AG08395 (cell line): ENCODE measurements at places on chromosomes 1 and 21.

GRCh38 chr1:6057170-6057845 lies 11.6 kb downstream of the KCNAB2 start:
- DNase-seq: no peak

GRCh38 chr21:35232545-35233176 lies 183.6 kb upstream of the RUNX1 start:
- no peak for DNase-seq

GRCh38 chr1:108190001-108190634 lies 10.0 kb downstream of the SLC25A24 start:
- DNase-seq: no peak

DNA sequence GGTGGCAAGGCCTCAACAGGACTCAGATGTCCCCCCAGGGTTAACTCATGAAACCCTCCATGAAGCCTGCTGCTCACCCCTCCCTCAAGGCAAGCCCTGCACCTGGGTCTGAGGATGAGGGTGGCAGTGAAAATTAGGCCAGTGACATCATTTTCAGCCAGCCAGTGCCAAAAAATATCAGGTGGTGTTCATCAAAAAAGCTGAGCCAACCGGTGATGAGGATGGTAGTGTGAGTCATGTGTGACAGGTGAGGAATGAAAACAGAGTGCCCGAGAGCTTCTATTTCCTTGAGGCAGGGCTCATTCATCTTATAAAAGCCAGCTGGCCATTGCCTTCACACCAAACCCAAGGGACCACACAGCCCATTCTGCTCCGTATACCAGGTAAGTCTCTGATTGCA lies at the start of gene SPRR1A:
TSS of gene SPRR1A (plus strand) at position 339 of the 400 bp plus-strand sequence. CDS start 1,150 bp downstream, outside the sequence.
- DNase-seq: no peak

- DNase-seq: no peak
Measured at GRCh38 chr21:38988509-38989378, 183.0 kb downstream of the ETS2 start.

GRCh38 chr1:228236744-228237143 lies 28.9 kb downstream of the OBSCN start:
- peak; percentile 55 for DNase-seq

DNA sequence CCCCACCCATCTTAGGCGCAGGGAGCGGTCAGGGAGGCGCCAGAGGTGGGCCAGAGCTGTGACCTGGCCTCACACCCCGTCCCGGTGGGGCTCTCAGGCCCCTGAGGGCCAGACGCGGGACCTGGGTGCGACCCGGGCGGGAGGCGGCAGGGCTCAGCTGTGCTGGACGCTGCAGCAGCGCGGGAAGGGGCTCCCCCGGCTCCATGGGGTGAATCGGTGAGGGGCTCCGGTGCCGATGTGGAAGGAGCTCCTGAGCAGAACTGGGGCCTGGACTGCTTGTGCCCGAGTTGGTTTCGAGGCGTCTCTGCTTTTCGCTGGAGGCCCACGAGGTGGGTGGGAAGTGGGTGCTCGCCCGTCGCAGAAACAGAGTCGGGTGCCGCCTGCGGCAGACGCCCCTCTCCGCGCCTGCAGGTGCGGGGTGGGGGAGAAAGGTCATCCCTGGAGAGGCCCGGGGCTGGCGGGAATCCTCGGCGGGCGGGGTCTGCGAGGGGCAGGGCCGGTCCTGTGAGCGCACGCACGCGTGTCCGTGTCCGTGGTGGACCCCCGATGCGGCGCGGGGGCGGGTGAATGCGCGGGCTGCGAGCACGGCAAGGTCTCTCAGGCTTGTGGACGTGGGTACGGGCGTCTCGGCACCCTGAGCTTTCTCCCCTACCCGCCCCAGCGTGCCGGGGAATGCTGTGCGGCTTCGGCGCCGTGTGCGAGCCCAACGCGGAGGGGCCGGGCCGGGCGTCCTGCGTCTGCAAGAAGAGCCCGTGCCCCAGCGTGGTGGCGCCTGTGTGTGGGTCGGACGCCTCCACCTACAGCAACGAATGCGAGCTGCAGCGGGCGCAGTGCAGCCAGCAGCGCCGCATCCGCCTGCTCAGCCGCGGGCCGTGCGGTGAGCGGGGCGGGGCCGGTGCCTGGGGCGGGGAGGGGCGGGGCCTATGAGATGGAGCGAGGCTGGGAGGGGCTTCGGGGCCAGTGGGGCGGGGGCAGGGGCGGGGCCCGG lies 20.4 kb downstream of the AGRN start:
- peak; percentile 97 for DNase-seq

DNA sequence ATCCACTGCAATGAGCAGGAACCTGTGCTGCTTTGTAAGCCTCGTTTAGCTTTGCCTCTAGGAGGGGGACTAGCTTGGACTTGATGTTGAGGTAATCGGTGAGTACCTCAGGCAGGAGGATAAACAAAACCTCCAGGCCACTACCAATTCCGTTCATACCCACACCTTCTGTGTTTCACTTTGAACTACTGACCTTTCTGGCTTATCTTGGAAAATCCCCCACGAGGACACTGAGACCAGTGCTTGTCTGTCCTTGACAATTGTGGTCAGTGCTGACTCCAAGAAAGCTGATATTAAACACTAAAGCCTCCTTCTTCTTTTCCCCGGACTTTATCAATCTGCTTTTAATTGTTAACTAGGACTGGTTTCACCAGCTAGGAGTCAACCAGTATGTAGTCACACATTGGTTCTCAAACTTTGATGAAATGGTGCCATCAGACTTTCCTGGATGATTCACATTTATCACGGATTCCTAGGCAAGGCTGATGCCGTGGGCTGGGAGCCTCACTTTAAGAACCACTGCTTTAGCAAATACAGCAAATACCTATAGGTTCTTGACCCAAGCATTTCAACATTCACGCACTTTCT lies 52.7 kb downstream of the TGFB2 start:
- DNase-seq: peak; percentile 13

GRCh38 chr1:81756872-81757271 lies 43.9 kb upstream of the ADGRL2 start:
- DNase-seq: no peak

DNA sequence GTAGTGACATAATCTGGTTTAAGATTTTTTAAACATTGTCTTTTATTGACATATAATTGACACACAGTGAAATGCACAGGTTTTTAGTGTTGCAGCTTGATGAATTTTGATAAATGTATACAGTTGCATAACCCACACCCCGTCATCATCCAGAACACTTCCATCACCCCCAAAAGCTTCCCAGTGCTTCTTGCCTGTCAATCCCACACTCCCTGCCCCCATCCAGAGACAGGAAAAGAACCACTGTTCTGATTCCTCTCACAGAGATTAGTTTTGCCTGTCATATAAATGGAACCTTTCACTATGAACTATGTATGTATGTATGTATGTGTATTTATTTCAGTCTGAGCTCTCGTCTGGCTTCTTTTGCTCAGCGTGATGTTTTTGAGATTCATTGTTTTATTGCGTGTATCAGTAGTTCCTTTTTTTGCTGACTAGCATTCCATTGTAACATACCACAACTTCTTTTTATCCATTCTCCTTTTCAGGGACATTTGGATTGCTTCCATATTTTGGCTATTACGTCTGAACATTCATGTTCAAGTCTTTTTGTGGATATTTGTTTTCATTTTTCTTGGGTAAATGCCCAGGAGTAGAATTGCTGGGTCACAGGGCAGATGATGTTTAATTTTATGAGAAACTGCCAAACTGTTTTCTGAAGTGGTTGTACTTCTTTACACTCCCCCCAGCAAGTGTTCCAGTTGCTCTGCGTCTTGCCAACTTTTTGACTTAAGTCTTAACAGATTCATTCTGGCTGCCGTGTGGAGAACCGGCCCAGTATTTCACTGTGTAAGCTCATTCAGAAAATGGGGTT lies 8.7 kb downstream of the UBIAD1 start:
- DNase-seq: peak; percentile 33

- DNase-seq: no peak
Measured at GRCh38 chr1:232431748-232432147, 198.2 kb downstream of the SIPA1L2 start.

GRCh38 chr1:225480825-225481434 lies 53.1 kb upstream of the LBR start:
- DNase-seq: no peak

DNA sequence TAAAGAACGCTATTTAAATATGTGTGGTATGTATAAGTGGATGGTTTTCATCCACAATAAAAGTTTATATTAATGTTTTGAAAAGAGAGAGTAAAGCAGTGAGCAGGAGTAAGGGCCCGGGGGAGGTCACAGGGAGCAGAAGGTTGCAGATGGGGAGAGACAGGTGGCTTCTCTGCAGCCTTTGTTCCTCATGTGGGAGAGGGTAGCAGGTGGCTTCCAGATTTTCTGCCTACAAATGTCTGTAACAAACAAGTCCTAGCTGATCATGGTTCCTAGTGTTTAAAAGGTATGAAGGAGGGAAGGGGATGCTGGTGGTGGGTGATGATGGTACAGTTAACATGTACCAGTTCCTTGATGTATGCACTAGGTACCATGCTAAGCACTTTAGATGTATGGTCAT lies 18.8 kb downstream of the QSOX1 start:
- no peak for DNase-seq

- DNase-seq: peak; percentile 44
Measured at GRCh38 chr1:171486048-171486519, 754 bp downstream of the PRRC2C start.

DNA sequence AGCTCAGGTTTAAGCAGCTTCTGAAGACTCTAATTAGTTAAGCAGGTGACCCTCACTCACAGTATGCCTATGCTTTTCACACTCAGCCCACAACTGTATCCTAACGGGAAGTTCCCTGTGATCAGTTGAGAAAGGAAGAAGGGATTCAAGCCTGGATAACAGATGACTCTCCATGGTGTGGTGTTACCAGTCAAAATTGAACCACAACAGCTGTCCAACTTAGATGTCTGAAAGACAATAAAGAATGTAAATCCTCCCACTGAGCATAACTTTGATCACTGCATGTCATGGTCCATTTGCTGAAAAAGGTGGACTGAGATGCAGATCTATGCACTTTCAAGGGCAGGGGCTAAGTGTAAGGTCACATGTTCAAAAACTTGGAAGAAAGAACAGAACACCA lies 32.3 kb upstream of the DIPK1A start:
- DNase-seq: no peak

DNA sequence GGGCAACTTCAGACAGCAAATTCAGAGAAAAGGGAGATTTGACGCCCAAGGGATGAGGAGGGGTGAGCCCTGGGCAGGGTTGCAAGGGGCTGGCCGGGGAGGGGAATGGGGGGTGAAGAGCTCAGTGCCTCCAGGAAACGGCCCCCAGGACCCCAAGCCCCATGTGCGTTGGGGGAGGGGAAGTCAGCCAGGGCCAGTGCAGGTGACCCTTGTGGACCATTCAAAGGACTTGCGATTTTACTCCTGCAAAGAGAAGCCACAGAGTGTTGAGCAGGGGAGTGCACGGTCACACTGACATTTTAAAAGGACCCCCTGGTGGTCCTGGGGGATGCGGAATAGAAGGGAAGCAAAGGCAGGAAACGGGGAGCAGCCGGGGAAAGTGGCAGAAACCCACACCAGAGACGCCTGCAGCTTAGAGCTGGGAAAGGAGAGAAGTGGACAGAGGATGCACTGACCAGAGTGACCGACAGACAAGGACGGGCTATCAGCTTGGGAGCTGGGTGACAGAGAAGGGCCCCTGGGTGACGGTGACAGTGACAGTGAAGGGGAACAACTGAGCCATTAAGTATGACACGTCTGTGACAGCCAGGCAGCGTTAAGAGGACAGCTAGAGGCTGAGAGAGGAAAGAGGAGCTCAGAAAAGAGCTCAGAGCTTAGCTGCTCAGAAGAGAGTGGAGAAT lies 54.0 kb upstream of the TMEM51 start:
- DNase-seq: no peak

- no peak for DNase-seq
Measured at GRCh38 chr21:35690436-35690835, 369.9 kb downstream of the SETD4 start.

DNA sequence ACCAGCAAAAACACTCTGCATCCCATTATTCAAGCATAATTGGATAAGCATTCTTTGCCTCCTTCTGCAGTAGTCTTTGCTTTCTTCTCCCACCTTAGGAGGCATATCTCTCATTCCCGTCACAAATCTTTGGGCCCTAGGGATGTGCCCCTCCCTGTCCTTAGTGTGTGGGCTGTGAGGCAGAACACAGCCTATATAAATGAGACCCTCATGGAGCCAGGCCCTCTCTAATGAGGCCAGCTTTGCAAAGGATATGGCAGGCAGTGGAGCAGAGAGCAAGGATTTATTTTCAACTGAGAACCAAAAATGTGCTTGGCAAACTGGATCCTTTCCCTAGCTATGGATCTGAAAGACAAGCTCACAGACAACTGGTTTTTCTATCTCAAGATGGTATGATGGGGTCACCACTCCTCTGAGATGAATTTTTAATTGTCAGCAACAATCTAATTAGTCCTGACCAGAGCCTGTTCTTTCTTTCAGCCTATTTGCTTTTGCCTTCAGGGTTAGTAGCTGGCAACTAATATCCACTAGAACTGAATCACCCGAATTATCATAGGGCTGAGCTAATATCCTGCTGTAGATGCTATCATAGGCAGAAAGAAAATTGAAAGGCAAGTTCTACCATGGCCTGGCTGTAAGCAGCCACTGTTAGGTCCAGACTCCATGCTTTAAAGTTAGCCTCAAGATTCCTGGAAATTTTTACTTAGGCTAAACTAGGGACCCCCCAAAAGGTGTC lies 134.2 kb downstream of the SYT2 start:
- DNase-seq: peak; percentile 46

DNA sequence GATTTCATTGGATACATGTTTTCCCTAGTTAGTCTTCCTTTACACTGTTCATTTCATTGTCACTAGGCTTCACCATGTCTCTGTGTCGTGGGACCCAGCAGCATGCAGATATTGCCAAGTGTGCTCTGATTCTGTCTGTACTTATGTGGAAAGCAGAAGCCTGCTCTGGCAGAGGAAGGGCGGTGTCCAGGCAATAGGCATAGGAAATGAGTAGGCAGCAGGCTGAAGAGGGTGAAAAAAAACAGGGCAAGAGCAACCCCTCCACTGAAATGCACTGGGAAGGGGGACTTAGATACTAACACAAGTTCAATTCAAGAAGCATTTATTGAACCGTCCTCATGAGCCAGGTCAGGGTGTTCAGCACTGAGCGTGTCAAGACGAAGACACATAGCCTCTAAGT lies 85.2 kb upstream of the VAV3 start:
- DNase-seq: no peak

DNA sequence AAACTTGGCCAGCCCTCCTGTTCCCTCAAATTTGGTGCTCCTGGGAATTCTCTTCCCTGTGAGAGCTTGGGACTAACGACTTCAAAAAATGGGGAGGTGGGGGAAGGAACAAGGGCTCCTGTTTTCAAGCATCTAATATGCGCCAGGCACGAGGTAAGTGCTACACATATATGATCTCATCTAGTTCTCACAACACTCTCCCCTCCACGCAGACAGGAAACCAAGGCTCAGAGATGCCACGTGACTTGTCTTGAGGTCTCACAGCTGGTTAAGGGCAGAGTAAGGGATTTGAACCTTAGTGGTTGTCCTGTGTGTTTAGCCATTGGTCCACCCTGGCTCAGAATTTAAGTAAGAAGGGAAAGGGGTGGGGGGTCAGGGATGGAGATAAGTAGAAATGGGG lies 125.9 kb downstream of the DMRTB1 start:
- DNase-seq: no peak

DNA sequence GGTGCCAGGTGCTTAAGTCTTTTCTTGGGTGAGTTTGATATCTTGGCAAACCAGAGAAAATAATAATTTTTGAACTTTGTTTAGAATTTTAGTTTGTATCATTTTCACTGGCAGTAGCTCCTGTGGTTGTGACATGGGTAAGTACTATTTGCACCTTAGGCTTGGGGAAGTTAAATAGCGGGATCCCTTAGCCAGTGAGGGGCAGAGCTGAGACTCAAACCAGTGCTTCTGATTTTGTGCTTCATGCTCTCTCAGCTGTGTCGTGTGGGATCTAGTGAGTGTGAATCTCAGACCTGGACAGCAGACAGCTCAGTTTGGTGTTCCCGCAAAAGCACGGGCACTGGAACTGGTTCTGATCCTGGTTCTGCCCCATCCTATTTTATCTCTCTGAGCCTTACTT lies 9.6 kb downstream of the PRCC start:
- DNase-seq: no peak
